ENCODE measurements at places on chromosomes 6 and 20.

DNA sequence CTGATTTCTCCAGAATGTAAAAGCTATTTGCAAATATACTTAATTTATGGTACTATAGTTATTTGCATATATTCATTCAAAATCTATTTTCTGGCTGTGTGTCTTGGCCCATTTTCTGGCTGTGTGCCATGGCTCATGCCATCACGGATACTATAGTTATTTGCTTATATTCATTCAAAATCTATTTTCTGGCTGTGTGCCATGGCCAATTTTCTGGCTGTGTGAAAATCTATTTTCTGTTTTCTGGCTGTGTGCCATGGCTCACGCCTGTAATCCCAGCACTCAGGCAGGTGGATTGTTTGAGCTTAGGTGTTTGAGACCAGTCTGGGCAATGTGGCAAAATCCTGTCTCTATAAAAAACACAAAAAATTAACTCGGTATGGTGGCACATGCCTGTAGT, 28.9 kb upstream of the RIPK1 start:
- no peak for DNase-seq

- no peak for DNase-seq
These were observed 55.9 kb downstream of the CD164 start for GRCh38 chr6:109326351-109326750.

- DNase-seq = no peak
These were observed 73.9 kb downstream of the PHACTR3 start for GRCh38 chr20:59678288-59678687.

GRCh38 chr6:343960-344815, 47.4 kb upstream of the IRF4 start:
- DNase-seq = peak; percentile 79

GRCh38 chr6:170554796-170555137, 598 bp downstream of the TBP start:
- no peak for DNase-seq

DNA sequence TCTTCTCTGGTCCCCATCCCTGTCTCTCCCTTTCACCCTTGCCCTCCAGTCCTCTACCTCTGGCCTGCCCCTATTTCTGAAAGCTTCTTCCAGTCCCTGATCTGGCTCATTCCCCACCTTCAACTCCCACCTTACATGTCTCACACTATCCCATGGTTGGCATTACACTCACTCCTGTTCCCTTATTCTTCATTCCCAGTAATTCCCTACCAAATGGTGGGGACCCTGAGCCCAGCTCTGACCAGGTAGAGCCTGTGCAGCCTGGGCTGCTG, 6.4 kb downstream of the TP53INP2 start:
- DNase-seq = no peak

- no peak for DNase-seq
These were observed 17.8 kb downstream of the DACT2 start for GRCh38 chr6:168301648-168302398.

- no peak for DNase-seq
These were observed 8.0 kb downstream of the PXDC1 start for GRCh38 chr6:3743541-3743940.

- no peak for DNase-seq
These were observed 67.1 kb upstream of the SLC4A11 start for GRCh38 chr20:3306068-3306467.

GRCh38 chr6:135941275-135942025, 89.9 kb downstream of the PDE7B start:
- no peak for DNase-seq

DNA sequence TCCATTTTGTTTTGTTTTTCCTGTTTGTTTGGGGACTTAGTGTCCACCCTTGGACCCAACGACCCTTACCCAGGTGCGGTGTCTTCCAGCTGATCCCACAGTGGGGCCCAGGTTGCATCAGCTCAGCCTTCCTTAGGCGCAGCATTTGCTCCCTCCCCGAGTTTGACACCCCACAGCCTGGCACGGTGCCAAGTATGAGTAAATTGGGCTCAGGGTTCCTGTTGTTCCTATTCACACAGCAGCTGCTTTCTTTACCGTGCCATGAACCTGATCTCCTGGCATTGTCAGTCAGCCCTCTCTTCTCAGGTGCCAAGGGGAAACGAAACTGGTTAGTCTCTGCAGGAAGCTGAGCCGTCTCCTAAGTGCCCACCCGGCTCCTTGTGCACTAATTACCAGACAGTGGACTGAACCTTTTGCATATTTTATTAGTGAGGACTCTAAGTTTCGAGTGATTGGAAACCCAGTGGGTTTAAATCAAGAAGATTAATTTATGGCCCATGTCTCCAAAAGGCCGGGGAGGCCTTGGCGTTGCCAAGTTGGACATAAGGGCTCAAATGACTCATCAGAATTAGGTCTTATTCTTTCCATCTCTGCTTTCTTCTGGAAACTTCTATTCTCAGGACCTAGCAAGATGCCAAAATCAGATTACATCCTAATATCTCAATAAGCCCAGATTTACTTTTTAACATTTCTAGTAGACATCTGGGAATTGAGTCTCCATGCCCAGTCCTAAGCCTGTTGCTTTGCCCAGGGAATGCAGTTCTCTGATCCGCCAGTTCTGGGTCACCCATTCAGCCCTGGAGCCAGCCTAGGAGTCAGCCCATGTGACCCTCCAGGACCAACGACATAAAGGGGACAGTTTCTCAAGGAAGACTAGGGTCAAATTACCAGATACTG, 68.8 kb downstream of the TSHZ2 start:
- peak; percentile 37 for DNase-seq

GRCh38 chr6:154508573-154509375, 1.7 kb downstream of the CNKSR3 start:
- no peak for DNase-seq

DNA sequence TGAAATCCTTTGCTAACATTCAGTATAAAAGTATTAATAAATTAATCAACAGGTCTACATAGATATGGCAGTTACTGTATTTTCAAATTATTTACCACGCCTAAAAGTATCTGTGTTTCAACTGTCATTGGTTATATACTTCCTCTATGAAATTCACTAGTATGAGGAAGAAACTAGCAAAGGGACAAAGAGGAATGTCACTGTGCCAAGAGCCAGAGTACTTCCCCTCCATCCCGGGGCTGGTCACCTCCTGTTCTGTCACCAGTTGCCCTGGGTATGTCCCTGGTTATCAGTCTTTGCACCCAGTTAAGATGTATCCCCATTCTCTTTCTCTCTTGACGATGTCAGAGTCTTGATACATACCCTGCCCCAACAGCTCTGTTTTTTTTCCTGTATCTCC, 476.8 kb upstream of the SOX4 start:
- DNase-seq = no peak

DNA sequence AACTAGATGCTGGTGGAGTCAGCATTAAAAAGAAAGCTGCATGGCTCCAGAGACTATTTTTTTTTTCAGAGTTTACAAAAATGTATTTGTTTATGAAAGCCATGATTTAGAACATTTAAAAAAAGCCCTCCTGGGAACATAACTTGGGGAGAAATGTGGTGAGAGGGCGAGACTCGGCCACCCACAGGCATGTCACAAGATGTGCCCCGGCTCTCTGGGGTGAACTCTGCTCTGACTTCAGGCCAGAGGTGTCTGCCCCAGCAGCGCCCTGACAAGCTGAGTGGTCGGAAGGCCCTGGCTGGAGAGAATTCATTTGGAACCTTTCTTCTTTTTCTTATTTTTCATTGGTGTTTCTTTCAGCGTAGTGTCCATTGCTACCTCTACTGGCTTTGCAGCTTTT, 21.7 kb upstream of the RFPL4B start:
- no peak for DNase-seq

GRCh38 chr6:107144014-107144413, 28.7 kb upstream of the BEND3 start:
- no peak for DNase-seq

DNA sequence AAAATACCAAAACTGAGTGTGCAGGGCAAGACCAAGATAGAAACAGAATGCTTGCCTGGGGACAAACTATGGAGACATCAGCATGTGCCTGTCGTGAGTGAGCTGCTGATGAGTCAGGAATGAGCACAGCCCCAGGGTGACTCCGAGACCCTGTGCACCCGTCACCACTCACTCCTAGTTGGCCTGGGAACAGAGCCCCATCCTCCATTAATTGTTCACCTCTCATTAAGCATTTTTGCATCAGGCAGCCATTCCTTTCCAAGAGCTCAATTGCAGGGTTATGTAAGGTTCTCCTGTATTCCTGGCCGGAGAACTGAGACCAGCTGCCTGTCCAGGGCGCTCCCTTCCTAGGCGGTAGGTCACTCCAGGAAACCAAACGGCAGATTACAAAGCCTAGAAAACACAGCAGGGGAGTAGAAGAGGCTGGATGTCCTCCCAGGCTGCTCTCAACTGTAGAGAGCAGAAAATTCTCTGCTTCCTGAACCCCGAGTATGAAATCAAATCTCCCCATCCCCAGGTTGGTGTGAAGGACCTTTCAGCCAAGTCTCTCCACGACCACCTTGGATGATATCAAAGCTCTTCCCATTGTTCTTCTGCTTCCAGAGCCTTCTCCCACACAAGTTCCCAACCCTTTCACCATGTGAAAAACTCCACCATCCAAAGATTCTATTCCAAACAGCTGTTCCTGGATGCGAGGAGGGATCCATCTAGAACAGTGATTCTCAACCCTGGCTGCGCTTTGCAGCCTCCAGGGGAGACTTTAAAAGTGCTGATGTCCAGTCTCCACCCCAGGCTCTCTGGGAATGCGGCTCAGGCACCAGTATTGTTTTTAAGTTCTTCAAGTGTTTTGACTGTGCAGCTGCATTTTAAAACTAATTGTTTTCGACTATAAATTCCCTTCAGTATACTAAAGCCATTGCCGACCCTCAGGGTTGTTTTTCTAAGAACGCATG, 532.6 kb upstream of the JARID2 start:
- DNase-seq = peak; percentile 66

DNA sequence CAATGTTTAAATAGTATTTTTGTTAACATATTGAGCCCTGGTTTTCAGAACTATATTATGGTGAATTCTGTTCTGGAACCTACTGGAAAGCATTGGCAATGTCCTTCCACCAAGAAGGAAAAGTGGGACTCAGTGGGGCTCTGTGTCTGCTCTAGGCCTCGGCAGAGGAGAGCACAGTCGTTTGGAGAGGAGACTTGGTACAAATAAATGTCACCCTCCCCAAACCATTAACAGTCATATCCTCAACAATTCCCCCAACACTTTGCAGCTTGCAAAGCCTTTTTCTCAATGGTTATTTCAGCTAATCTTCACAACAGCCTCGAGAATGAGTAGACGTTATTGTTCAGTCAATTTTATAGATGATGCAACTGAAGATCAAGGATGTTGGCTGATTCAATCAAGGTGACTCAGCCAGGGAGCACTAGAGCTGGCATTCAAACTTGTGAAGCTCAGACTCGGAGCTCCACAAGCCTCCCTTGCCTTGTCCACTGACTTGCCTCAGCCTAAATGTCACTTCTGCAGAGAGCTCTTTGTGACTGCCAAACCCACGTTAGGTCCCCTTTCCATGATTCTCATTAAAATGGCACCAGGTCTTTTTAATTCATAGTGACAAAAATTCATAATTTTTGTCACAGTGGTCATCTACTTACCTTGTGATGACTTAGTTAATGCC, 60.6 kb downstream of the TOX2 start:
- no peak for DNase-seq

GRCh38 chr6:56765494-56765893, 122.8 kb upstream of the DST start:
- DNase-seq = no peak

Measured in left ventricle myocardium superior (tissue), 1 donor.